ENCODE measurements at places on chromosomes 4 and X. TPM values are rescaled to one million over a fixed set of nuclear protein-coding genes. Genes with fewer than 3 reads are reported as not detected.

The HMX1 gene
- not detected for total RNA-seq

The TBC1D9 gene
- total RNA-seq: 20.5 TPM

The SH3D19 gene
- 114 TPM for total RNA-seq

The CT45A1 gene
- total RNA-seq: not detected

The MID1 gene
- 38.5 TPM for total RNA-seq

The TLL1 gene
- 2.4 TPM for total RNA-seq

The KCND1 gene
- total RNA-seq: 0.76 TPM

The C4orf33 gene
- 42.9 TPM for total RNA-seq

The PF4V1 gene
- total RNA-seq: not detected

The RASL11B gene
- 0.17 TPM for total RNA-seq

The FABP2 gene
- 104 TPM for total RNA-seq

The CLDN34 gene
- 0.89 TPM for total RNA-seq

The HOPX gene
- 0.76 TPM for total RNA-seq

The CFP gene
- total RNA-seq: 3.5 TPM

The MND1 gene
- total RNA-seq: 1.5 TPM

The TMEM271 gene
- not detected for total RNA-seq
